ENCODE measurements at places on chromosomes 16 and 17.
A peak's percentile ranks its signal among the peaks of the same experiment; 100 is the strongest.

GRCh38 chr17:65750166-65750565, 188.7 kb upstream of the AXIN2 start:
- no peak for DNase-seq

- DNase-seq: no peak
Observed at GRCh38 chr17:54919425-54919824, 18.8 kb downstream of the TOM1L1 start.

DNA sequence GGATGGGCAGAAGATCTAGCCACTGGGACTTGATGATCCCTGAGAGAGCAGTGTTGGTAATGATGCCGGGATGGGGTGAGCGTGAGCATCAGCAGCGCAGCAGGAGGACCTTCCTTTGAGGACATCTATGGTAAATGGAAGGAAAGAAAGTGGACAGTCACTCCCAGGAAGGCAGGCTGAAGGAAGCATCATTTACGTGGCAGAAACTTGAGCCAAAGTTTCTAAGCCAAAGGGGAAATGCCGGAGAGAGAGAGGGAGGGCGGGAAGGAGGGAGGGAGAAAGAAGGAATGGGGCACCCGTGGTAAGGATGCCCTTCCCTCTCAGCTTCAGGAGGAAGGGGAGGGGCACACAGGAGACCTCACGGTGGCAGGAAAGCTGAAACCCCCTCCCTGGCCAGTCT, 86.3 kb upstream of the CACNG5 start:
- no peak for DNase-seq

DNA sequence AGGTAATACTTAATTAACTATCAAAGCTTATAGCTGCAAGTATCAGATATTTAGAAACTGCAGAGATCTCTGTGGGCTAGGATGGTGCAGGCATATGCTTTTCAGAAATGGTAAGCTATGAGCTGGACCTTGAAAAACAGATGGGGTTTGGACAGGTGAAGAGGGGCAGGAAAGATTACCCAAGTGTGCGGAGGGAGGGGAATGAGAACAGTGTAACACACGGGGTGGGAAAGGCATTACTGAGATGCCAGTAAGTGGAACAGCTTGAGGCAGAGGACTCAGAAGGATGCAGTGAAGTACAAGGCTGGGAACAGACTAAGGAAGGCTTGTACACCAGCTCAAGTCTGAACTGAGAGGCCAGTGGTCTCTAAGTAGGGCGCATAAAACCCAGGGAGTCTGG, 22.1 kb upstream of the EVPL start:
- DNase-seq: no peak

DNA sequence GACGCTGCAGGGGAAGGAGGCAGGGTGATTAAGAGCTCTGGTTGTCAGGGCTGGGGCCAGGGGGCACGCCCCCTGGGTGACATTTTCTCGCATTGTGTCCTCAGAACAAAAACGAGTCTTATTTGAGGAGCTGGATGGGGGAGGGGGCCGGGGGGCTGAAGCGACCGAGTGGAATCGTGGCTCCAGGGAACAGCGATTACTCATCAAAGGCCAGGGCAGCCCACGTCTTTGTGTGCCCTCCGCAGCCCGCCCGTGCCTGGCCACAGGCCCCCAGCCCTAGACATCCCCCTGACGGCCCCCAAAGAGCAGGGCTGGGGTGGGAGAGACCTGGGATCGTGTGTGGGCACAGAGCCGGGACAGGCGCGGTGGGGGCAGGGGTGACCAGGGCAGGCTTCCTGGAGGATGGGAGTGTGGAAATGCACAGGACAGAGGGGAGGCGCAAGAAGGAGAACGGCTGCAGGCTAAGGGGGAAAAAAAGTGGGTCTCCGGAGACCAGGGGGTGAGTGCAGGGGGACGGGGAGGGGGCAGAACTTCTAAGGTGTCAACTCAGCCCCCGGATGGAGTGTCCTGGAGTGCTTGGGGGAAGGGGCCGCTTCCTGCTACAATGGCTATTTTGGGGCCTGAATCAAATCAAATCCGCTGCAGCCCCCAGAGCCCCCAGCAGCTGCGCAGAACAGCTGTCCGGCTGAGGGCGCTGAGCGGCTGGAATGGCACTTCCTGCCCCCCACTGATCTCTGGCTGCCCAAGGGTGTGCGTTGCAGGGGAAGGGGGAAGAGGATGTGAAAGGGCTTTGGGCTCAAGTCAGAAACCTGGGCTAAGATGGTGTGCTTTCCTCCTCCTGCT, 24.0 kb upstream of the PHB1 start:
- DNase-seq: no peak

DNA sequence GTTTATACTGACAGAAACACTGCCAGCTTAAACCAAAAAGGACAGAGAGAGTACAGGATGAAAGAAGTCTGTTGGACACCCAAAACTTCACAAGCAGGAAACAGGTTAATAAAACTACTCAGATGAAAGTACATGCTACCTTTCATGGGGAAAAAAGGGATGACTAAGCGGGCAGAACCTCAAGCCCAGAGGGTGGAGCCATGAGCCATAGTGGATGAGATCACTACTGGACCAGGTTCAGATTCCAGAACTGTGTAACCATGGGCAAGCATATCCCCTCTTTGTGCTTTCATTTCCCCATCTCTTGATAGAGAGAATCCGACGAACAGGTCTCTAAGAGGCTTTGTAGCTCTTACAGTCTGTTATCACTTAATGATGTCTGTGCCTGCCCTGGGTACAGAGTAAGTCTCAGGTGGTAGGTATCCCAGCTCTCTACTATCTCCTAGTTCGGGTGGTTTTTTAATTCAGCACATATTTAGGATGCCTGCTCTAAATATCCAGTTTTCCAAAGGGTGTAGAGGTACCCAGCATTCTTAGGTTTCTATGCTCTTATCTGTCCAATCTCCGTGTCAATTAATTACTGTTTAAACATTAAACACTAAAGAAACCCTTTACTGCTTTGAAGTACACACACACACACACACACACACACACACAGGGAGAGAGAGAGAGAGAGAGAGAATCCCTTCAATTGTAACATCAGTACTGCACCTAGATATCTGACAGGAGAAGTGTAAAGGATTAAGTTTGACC, 206.7 kb downstream of the ZNF423 start:
- DNase-seq: no peak

DNA sequence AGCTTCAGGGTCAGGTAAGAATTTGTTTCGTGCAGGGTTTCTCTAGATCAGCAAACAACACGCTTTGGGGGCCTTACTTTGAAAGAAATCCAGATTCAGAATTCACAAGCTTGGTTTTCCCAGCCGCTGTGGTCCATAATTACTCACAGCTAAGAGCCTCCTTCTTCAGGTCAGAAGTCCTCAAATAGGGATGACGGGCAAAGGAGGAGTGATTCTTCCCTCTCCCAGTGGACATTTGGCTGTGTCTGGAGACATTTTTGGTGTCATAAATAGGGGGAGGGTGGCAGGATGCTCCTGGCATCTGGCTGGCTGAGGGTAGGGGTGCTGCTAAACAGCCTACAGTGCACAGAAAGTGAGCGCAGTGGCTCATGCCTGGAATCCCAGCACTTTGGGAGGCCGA, 48.6 kb upstream of the USP7 start:
- DNase-seq: no peak

DNA sequence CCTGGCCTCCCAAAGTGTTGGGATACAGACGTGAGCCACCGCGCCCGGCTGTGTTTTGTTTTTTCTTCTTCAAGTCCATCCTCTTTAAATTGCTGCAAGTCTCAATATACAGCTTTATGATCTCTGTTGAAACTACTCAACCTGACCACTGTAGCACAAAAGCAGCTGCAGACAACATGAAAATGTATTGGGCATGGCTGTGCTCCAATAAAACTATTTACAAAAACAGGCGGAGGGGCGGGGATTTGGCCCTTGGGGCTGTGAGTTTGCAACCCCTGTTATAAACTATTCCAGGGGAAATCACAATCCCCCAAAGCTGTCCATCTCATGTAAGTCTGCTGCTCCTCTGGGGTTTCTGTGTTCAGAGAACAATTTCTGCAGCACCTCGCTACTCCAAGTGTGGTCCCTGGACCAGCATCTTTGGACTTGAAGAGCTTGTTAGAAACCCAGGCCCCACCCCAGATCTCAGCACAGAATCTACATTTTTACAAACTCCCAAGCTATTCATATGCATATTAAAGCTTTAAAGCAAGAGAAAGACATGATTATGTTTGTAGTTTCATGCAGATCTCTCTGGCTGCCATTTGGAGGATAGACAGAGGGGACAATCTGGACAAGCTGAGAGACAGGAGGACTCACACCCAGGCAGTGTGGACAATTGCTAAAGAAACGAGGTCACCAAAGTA, 33.6 kb downstream of the TEKT5 start:
- no peak for DNase-seq

DNA sequence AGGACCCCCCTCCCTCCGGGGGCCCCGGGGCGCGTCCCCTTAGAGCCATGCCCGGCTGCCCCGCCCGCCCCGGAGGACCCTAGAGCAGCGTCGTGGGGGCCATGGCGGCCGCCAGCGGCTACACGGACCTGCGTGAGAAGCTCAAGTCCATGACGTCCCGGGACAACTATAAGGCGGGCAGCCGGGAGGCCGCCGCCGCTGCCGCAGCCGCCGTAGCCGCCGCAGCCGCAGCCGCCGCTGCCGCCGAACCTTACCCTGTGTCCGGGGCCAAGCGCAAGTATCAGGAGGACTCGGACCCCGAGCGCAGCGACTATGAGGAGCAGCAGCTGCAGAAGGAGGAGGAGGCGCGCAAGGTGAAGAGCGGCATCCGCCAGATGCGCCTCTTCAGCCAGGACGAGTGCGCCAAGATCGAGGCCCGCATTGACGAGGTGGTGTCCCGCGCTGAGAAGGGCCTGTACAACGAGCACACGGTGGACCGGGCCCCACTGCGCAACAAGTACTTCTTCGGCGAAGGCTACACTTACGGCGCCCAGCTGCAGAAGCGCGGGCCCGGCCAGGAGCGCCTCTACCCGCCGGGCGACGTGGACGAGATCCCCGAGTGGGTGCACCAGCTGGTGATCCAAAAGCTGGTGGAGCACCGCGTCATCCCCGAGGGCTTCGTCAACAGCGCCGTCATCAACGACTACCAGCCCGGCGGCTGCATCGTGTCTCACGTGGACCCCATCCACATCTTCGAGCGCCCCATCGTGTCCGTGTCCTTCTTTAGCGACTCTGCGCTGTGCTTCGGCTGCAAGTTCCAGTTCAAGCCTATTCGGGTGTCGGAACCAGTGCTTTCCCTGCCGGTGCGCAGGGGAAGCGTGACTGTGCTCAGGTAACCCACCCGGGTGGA, 759 bp downstream of the ALKBH5 start:
- DNase-seq: peak; percentile 56

DNA sequence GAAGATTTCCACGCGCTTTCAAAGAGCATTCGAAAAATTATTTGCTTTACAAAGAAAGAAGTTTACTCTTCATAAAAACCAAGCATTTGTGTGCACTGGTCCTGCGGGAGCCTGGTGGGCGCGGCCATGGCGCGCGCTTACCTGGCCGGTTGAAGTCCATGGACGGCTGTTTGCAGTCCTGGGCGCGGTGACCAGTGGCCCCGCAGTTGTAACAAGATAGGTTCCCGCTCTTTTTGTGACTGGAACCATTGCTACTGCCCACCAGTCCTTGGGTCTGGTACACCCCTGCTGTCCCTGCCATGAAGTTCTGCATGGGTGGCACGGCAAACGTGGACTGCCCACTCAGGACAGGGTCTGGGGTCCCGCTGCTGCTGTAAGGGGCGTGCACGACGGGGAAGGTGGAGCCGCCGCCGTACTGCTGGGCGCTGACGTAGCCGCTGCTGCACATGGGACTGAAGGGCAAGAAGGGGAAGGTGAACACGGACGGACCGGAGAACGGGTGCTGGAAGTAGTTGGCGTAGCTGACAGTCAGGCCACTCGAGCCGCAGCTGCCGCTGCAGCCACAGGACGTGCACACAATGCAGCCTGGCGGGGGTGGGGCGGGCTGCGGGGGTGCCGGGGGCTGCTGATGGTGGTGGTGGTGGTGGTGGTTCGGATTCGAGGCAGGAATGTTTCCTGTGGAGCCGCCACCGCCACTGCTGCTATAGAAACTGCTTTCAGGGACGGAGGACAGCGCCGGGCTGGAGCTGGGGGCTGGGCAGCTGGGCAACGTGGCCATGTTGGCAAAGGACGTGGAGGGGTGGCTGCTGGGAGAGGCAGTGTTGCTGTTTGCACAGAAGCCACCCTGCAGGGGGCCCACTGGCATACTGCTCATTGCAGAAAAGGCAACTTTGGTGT, 19.5 kb downstream of the MAP1LC3B start:
- DNase-seq: no peak

DNA sequence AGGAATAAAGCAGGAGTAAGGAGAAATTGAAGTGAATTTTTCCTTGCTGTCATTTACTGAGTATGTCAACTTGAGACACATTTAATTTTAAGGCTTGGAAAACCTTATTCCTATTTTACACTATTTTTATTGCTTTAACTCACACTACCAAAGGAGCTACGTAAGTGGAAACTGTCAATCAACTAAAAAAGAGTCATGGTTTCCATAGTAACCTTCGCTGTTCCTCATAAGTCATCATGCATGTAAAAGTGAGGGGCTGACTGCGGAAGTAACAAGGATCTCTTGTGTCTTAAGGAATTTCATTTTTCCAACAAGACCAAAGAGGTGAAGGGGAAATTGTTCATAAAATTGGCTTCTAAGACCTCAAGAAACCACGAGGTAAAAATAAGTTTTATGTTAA, 516.2 kb upstream of the CA10 start:
- DNase-seq: no peak

- no peak for DNase-seq
Observed at GRCh38 chr16:70565053-70565452, 41.4 kb downstream of the SF3B3 start.

GRCh38 chr16:68183046-68183445, 52.9 kb downstream of the ESRP2 start:
- no peak for DNase-seq

DNA sequence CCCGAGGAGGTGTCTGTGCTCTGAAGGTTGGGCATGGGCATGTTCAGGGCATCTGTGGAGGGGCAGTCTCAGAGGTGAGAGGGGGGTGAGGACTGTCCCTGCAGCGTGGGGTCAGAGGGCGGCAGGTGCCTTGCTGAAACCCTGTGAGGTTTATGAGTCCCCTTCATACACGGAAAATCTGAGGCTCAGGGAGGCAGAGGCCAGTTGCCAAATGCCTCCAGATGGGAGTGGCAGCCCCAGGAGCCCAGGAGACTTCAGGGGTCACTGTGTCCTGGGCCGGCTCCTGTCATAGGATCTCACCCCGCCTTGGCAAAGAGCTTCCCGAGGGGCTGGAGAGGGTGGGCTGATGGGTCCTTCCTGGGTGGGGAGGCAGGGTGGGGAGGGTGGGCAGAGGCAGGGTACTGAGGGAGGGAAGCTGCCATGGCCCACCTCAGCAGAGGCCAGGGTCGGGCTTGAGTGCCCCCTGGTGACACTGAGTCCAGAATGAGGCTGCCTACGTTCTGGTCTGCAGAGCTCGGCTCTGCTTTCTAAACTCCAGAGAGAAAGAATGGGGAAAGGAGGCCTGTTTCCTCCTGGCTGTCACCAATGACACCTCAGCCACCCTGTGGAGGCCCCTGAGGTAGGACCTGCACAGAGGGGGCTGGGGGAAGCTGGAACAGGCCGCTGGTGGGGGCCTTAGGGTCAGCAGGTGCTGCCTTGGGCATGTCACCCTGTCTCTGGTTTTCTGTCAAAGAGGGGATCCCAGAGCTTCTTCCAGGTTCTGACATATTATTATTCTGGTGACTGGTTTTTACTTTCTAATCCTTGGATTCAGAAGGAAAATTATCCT, 1.1 kb downstream of the LGALS9 start:
- no peak for DNase-seq

GRCh38 chr16:89268585-89268984, 51.1 kb downstream of the ZNF778 start:
- no peak for DNase-seq
